ENCODE measurements at places on chromosomes 16 and 17.

GRCh38 chr17:74442670-74443515, 11.0 kb downstream of the GPRC5C start:
- DNase-seq, result no peak

- peak; percentile 48 for DNase-seq
Measured at GRCh38 chr17:72421128-72422092, 300.6 kb downstream of the SOX9 start.

DNA sequence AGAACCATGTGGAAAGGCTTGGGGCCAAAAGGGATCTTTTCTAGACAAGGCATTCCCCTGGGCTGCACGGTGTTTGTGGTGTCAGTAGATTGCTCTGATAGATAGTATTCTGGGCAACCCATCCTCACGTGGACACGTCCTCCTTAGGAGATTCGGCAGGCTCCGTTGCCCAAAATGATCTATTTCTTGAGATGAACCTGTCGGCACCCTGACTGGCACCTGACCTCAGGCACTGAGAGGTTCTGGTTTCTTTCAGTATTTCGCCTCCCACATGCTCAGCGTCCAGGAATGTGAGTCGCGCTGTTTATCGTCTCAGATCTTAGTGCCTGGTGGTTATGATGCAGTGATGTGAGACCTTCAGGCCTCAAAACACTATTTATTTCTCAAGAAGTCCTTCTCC, 89.7 kb downstream of the MARCHF10 start:
- DNase-seq, result no peak

- no peak for DNase-seq
Measured at GRCh38 chr17:56289321-56289720, 136.0 kb downstream of the ANKFN1 start.

DNA sequence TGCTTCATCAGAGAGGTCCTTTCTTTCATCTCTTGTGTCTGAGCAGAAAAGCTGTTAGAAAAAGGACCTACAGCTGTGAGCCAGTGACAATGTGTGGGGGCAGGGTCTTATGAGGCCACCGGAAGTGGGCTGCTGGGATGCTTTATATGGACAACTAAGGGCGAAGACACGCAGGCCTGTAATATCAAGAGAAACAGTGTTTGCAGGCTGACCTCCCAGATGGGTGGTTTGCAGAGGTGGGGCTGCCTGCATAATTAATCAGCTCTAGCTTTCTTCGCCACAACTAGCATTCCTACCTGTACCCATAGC, 30.4 kb upstream of the SALL1 start:
- no peak for DNase-seq

GRCh38 chr17:79789943-79790804, 6.7 kb downstream of the CBX8 start:
- no peak for DNase-seq

- DNase-seq, result peak; percentile 24
Measured at GRCh38 chr17:62617894-62618472, 9.5 kb upstream of the MRC2 start.

GRCh38 chr16:48533931-48534330, 76.0 kb downstream of the N4BP1 start:
- DNase-seq, result no peak

DNA sequence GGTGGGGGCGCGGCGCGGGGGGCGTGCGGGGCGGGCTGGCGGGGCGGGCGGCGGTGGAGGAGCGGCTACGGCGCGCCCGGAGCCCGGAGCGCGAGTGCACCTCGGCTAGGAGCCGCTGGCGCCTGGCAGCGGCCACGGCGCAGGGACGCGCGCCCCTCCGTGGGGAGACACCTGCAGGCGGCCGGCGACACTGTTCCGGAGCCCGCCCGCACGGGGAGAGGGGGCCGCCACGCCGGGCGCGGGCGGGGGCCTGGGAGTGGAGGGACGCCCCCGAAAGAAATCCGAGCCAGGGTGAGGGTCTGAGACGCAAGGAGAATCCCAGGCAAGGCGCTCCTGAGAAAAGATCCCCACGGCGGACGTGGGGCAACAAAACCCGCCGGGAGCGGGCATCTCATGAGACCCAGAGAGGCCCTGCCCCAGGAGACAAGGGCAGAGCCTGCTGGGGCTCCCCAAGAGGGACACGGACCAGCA, at the start of gene GSG1L:
TSS of gene GSG1L (minus strand) at position 124 of the 471 bp plus-strand sequence. CDS start 290 bp downstream, outside the sequence.
- no peak for DNase-seq

- DNase-seq, result no peak
Measured at GRCh38 chr17:81994593-81995462, 17.4 kb downstream of the ASPSCR1 start.

GRCh38 chr16:78443542-78444364, 344.3 kb downstream of the WWOX start:
- no peak for DNase-seq

DNA sequence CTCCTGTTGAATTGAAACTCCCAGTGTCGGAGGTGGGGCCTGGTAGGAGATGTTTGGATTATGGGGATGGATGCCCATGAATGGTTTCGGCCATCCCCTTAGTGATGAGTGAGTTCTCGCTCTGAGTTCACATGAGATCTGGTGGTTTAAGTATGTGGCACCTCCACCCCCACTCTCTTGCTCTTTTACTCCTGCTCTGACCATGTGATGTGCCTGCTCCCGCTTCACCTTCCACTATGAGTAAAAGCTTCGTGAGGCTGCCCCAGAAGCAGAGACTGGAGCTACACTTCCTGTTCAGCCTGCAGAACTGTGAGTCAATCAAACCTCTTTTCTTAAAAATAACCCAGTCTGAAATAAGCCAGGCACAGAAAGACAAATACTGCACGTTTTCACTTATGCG, 512.4 kb downstream of the HS3ST4 start:
- DNase-seq, result no peak

DNA sequence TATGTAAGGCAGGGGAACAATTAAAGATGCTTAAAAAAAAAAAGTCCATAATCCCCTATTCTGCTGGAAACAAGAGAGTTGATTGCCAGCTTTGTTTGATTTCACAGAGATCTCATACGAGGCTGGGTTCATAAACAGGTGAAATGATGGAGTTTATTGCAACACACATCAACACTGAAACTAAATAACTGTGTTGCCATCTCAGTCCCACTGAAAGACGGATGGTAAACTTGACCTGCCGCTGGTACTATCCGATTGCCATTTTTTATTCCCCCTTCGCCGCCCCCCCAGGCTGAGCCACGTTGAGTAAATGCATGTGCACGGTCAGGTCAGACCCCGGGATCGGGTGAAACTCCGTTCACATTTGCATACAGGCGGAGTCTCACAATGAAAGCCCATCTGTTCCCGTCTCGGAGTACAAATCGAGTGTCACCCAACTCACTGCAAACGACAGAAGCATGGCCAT, 119.2 kb downstream of the SKAP1 start:
- DNase-seq, result no peak

GRCh38 chr17:28553000-28553505, 629 bp upstream of the UNC119 start:
- no peak for DNase-seq

- DNase-seq, result no peak
Measured at GRCh38 chr17:13374203-13375143, 227.3 kb downstream of the HS3ST3A1 start.

DNA sequence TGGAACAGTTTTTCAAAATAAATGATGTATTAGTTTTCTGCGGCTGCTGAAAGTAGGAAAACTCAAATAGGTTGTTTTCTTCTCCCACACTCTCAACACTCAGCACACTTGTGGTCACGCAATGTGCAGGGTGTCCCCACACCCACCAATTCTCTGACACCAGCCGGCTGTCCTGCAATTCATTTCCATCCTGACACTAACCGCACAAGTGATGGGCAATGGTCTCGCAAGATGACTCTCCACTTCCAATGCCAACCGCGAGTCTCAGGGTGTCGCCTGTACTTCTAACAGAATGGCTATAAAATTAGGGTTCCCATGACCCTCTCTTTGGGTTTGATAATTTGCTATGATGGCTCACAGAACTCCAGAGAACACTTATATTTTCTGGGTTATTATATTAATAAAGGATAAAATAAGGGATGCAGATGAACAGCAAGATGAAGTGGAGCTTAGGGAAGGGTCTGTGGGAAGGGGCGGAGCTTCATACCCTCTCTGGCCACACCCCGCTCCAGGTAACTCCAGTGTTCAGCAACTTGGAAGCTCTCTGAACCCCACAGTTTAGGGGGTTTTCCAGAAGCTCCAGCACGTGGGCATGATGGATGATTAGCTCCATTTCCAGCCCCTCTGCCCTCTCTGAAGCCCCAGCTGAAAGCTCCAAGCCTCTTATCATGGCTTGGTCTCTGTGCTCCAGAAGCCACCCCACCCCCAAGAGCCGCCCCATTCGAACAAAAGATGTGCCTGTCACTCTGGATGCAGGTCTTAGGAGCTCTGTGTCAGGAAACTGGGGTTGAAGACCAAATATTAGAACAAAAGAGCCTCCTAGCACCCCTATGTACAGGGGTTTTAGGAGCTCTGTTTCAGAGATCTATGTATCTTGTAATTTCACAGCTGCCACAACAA, 19.8 kb downstream of the TAF1C start:
- DNase-seq, result no peak

DNA sequence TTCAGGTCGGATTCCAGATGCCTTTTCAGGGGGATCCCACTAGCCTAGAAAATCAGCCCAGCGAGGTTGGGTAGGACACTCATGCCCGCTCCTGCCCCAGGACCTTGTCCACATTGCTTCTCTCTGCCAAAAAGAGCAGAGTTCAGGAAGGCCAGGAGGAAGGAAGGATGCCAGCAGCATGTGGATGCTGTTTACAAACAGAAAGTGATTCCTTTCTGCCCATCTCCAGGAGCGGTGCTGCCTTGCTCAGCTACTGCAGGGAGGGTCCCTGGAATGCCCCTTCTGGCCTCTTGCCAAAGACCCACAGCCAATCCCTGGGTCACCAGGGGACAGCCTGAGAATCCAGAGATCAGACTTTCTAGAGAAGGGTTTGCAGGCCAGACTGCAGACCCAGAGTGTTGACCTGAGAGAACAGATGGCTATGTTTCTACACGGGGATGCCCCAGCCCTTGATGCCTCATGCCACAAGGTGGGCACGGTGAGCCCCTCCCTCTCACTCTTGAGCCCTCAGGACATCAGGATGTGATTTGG, 32.3 kb upstream of the EMP2 start:
- DNase-seq, result no peak

DNA sequence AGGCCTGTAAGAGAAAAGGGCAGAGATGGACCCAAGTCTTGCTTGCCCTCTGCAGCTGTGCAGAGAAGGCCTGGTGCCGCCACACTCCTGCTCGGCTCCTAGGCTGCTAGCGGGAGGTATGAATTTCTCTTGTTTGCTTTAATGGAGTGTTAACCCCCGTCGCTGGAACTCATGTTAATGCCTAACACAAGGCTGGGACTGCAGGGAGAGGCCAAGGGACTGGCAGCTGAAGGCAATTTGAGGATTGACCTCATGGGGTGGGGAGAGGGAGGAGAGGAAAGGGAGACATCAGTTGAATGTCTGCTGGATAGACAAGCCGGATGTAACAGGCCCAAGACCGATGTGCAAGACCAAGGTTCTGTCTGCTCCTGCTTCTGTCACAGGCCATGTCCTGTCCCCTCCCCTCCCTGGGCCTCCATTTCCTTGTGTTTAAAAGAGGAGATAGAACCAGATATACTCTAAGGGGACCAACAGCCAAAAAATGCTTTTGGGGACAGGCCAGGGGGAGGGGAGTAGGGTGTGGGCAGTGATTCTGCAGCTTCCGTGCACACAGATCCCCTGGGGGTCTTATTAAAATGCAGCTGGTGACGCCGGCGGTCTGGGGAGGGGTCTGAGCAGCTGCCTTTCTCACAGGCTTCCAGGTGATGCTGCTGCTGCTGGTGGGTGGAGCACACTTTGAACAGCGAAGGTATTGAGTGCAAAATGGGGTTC, 46.7 kb upstream of the TBX2 start:
- DNase-seq, result no peak

DNA sequence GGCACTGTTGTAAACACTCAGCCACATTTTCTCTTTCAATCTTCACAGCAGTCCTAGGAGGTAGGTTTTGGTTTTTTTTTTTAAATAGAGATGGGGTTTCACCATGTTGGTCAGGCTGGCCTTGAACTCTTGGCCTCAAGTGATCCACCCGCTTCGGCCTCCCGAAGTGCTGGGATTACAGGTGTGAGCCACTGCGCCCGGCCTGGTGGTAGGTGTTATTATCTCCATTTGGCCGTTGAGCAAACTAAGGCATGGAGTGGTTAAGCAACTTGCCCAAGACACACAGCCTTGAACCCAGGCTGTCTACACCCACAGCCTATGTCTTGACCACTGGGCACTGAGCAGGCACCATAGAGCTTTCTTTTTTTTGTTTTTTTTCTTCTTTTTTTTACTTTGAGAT, 8.6 kb downstream of the SGCA start:
- DNase-seq, result no peak
